MG63 (cell line): ENCODE measurements at places on chromosomes 1 and 21.

- DNase-seq = peak; percentile 31
Measured at GRCh38 chr1:94481473-94481933, 60.1 kb downstream of the F3 start.

DNA sequence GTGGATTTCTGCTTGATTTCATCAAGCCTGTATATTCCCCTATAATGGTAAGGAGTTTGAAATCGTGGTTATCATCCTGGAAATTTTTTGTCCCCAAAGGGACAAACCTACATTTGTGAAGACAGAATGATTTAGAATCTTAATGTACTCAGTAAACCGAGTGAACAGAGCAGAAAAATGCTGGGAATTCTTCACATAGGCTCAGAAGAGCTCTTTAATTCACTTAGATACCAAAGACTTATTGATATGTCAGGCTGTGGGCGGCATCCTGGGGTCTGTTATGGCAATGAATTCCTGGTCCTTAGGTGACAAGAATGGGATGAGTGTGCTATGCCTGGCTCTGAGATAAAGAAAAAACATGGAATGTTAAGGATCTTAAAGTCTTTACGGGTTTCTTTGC is 74.9 kb downstream of the ROR1 start:
- no peak for DNase-seq

- DNase-seq = no peak
Measured at GRCh38 chr21:35036465-35037383, 12.4 kb downstream of the RUNX1 start.

DNA sequence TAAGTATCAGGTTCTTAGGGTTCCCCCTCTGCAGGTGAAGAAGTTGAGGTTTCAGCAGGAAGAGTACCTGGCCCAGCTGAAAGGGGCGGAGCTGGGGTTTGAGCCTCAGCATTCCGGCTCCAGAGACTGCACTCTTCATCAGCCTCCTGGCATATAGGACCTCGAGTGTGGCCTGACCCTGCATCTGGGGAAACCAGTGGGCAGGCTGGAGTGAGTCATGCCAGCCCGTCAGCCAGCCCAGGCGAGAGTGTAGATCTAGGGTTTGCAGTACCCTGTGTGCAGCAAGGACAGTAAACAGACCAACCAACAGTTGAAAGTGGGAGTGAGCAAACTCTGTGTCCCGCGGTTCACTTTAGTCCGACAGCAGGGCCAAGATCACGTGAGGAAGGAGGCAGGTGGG is 14.1 kb downstream of the MFSD2A start:
- DNase-seq = no peak

DNA sequence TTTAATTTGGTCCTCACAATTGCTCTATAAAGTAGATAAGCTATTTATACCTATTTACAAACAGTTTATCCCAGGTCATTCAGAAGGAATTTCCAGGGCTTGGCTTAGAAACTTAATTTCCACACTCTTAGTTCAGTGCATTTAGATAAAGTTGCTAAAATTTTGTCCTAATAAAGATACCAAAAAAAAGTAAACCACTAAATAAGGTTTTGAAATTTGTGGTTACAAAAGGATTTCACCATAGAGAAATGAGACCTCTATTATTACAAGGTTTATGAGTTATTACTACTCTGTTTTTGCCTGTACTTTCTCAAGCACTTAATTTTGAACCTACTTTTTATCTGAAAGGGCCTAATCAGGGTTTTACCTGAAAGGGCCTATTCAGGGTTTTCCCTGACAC is 22.4 kb downstream of the PTPN22 start:
- no peak for DNase-seq

GRCh38 chr1:13700521-13701270 is 708 bp downstream of the PRDM2 start:
- peak; percentile 40 for DNase-seq

- DNase-seq = peak; percentile 92
Measured at GRCh38 chr1:38114241-38115026, 67.8 kb upstream of the POU3F1 start.

- no peak for DNase-seq
Measured at GRCh38 chr1:173297798-173298391, 90.8 kb upstream of the TNFSF4 start.

- no peak for DNase-seq
Measured at GRCh38 chr1:169051171-169051570, 55.3 kb upstream of the ATP1B1 start.

GRCh38 chr1:53484705-53485477 is 25.7 kb downstream of the DMRTB1 start:
- no peak for DNase-seq

GRCh38 chr1:81021134-81021533 is 779.6 kb upstream of the ADGRL2 start:
- DNase-seq = no peak

- DNase-seq = peak; percentile 46
Measured at GRCh38 chr1:186212568-186213224, 162.4 kb downstream of the TPR start.

DNA sequence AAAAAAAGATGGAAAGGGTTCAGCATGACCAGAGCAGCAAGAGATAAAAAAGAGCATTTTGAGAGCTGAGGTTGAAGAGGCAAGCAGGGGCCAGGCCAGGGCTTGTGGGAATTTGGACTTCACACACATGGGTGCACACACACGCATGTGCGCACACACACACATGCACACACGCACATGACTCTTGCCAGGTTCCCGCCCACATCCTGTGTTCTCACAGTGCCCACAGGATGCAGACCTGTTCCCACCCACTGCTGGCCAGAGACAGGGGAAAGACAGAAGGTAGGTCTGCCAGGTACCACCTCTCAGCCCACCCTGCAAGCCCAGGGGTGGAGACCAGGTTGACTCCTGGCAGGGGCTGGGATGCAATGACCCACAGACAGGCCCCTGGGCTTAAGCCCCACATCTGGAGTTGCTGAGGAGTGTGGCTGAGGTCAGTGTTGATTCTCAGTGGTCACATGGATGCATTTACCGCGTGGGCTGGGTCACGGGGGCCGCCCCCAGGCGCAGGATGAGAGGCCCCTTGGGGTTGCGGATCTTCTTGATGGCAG is 4.4 kb downstream of the COL16A1 start:
- no peak for DNase-seq

DNA sequence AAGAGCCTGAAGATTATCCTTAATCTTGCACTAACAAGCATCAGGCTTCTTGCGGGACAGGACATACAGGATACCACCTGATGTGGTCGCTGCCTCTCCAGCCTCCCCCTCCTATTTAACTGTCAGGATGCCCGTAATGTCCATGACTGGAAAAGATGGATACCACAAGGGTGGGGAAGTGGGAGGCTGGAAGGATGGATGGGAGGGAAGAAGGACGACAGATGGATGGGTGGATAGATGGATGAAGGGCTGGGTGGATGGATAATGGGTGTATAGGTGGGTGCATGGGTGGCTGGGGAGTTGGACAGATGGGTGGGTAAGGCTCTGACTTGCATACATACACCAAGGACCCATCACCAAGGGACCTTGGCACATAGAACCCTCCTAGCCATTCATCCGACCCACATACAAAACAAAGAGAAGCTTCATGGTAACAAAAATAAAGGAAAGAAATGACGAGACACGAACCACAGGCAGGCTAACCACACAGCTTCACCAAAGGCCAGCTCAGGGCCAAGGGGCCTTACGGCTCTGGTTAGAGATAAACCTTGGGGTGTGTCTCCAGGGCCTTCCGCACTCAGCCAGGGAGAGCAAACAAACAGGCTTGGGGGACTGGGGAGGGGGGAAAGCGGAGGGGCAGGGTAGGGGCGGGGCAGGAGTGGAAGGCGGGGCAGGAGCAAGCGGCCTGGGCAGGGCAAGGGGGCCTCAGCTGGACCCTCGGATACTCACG is 50.5 kb downstream of the HSPG2 start:
- no peak for DNase-seq

GRCh38 chr1:56137521-56138505 is 441.6 kb downstream of the PLPP3 start:
- DNase-seq = no peak

- DNase-seq = no peak
Measured at GRCh38 chr21:41812679-41813078, 45.8 kb upstream of the RIPK4 start.

- DNase-seq = no peak
Measured at GRCh38 chr1:224317383-224318045, 12.5 kb downstream of the NVL start.

DNA sequence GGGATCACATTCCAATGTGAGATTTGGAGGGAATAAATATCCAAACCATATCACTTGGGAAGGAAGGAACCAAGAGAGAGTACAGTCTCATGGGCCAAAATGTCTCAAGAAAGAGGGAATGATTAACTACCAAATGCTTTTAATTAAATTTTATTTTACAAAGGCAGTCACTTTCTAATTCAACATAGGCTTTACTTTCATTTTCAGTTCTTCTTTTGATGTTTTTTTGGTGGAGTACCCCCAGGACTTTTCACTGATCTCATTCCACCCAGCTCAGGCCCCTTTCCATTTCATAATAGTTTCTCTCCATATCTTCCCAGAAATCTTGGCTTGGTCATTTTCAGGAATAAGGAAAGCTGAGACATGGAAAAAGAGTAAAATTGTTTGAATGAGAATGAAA is 5.1 kb upstream of the SLAMF7 start:
- no peak for DNase-seq

- no peak for DNase-seq
Measured at GRCh38 chr1:24136956-24137539, 5.9 kb downstream of the IL22RA1 start.

DNA sequence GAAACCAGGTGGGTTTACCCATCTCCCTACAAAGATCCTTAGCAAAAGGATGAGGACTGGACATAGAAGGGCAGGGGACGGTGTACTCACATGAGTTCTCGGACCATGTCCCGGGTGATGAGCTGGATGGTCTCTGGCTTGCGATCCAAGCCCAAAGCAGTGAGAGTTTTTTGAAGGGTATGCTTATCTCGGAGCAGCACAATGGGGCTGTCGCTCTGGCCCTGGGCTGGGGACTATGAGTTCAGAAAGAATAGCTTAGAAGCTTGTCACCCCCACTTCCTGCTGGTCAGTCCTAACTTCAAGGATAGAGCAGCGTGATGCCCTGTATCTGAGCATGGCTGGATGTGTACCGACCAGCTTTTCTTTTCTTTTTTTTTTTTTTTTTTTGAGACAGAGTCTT is 9.6 kb downstream of the CFAP45 start:
- no peak for DNase-seq

- DNase-seq = no peak
Measured at GRCh38 chr1:41351262-41352151, 9.7 kb upstream of the FOXO6 start.

DNA sequence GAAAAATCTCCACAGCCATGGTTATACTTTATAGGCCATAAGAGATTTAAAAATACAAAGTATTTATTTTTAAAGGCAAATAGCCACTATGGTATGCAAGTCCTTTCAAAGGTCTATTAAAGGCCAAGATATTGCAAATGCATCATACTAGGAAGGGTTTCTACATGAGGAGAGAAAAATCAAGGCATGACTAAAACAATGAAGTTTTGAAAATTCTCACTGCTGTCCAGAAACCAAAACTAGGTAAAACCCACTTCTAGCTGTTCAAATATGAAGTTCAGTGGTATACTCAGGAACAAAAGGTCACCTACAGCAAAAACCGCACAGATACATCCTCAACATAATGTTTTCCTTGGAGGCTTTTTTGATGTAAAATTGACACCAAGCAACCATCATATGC is 75.0 kb downstream of the EPS15 start:
- no peak for DNase-seq

GRCh38 chr21:44710756-44711326 is 531 bp downstream of the TSPEAR start:
- DNase-seq = no peak

- no peak for DNase-seq
Measured at GRCh38 chr1:14439015-14439414, 159.5 kb upstream of the KAZN start.

DNA sequence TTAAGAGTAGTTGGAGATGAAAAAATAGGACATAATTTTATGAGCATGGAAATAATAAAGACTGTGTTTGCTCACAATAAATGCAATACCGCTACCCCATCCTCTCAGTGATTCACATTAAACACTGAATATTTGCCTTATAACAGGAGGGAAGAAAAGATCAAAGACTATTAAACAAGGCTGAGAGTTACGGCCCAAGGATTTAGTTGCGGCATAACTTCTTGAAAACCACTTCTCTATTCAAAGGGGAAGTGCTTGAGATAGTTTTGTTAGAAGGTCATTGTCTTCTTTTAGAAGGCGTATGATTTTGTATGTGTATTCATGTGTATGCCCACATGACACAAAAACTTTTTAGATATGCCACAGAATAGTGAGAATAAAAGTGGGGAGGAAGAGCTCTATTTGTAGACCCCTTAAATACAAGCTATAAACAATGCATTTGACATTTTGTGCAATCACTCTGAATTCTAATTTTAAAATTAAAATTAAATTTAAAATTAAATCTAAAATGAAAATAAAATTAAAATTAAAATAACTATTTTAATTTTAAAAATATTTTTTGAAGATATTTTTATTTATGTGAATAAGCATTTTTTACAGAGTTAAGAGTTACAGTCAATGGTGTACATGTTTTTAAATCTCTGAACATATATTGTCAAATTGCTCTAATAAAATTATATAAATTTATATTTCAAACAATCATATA is 986.6 kb upstream of the ADAMTS5 start:
- DNase-seq = no peak

GRCh38 chr21:14270631-14271030 is 54.7 kb downstream of the RBM11 start:
- no peak for DNase-seq

- DNase-seq = no peak
Measured at GRCh38 chr1:41780916-41781315, 137.8 kb downstream of the HIVEP3 start.

GRCh38 chr21:31204801-31205200 is 139.3 kb downstream of the TIAM1 start:
- no peak for DNase-seq

DNA sequence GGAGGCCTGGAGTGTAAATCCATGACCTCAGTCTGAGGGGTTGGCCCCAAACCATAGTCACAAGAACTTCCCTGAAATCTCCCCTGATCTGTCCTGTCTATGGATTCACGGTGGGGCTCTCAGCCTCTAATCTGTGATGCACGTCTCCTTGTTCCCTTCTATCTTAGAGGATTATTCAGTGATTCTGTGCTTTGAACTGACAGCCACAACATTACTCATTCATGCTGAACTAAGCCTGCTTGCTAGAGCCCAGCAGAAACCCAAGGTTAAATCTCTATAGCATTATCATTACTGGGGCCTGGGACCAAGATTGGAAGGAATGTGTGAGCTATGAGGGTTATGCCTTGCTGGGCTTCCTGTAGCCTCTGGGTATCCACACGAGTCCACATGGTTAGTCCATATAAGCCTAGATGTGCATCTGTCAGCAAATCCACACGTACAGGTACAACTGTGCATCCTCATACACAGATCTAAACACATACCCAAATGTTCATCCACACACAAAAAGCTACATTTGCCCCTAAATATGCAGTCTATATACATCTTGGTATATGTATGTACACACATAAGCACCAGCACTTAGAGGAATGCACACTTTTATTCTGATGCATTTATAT is 22.4 kb upstream of the MAGOH start:
- DNase-seq = no peak

- peak; percentile 56 for DNase-seq
Measured at GRCh38 chr1:221419513-221420095, 322.3 kb downstream of the DUSP10 start.

- peak; percentile 44 for DNase-seq
Measured at GRCh38 chr1:1441002-1441888, 5.8 kb downstream of the VWA1 start.

- DNase-seq = no peak
Measured at GRCh38 chr1:99726818-99727217, 39.6 kb downstream of the FRRS1 start.

- no peak for DNase-seq
Measured at GRCh38 chr21:18384771-18385170, 18.8 kb downstream of the TMPRSS15 start.

GRCh38 chr1:76568573-76569238 is 298.6 kb upstream of the ST6GALNAC5 start:
- no peak for DNase-seq
